ENCODE measurements at places on chromosomes 3 and 15.

DNA sequence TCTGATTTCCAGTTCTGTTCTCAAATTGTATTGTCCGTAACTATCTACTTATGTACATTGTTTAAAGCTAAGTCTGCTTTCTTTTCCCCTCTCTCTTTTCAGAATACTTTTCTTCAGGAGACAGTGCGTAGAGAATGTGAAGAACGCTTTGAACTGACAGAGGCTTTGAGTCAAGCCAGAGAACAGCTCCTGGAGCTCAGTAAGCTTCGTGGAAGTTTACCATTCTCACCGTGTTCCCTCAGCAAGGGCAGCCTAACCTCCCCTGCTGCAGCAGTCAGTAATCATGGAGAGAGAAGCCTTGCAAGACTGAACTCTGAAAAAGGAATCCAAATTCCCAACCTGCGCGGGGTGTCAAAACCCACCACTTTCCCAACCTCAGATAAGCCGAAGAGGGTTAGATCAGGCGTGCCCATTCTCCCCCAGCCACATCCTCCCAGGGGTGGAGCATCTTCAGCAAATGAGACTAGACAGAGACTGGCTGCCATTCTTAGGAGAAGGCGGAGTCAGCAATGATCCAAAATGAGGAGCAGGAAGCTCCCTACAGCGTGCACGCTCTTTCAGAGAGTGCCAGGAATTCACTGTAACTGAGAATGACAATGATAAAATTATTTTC lies 114.6 kb downstream of the CCNL1 start:
- no peak for DNase-seq

DNA sequence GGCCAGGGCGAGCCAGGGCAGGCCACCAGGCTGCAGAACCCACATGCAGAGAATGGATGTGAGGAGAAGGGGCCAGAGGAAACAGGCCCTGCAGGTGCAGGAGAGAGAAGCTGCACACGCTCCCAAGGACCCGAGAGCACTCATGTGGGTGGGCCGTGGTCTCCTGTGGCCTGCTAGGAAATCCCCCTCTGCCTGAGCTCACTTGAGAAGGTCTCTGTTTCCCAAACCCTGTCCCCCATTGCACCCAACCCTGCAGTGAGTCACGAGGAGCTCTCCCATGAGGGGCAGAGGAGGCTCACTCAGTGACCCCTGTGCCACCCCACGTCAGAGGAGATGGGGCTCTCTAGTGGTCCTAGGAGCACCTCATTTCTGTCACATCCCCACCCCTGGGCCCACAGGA lies 111.1 kb downstream of the KLF13 start:
- DNase-seq: no peak

- DNase-seq: no peak
These were observed 50.0 kb downstream of the CPA3 start for GRCh38 chr3:148914936-148915690.

GRCh38 chr3:53890726-53891475 lies 758 bp downstream of the SELENOK start:
- DNase-seq: peak; percentile 34

- DNase-seq: no peak
These were observed 389.9 kb upstream of the RGMA start for GRCh38 chr15:93478947-93479346.

- DNase-seq: no peak
These were observed 60.4 kb upstream of the PLXNA1 start for GRCh38 chr3:126922466-126922865.

DNA sequence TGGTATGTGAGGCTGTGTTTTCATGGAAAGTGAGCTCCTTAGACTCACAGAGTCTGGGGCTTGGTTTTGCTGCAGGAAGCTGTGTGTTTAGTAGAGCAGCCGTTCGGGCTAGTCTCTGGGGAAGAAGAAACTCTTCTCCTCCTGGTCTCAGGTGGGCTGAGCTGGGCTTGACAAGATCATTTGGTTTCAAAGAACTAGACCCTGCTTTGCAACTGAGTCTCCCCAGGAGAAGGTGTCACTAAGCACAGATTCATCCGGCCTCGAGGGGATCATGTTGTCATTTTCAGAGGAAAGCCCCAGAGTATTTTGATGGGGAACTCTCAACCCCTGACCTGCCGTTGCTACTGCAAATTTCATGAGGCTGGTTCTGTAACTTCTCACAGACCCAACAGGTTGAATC lies 188.5 kb downstream of the FAM43A start:
- no peak for DNase-seq

DNA sequence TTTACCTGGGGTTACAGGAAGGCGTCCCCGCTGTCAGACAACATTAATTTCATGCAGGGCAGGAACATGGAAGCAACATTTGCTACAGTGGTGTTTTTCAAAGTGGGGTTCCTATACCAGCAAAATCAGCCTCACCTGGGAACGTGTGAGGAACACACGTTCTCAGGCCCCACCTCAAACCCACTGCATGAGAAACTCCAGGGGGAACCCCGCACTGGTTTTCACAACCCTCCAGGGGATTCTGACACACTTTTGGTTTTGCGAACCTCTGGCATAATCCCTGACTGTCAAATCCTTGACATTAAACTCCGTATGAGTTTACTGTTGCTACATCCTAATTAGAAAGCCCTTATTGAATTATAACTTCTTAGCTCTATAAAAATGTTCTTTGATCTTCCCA lies 127.7 kb downstream of the LRRK1 start:
- DNase-seq: no peak

- peak; percentile 34 for DNase-seq
These were observed 62.7 kb upstream of the CD47 start for GRCh38 chr3:108153451-108153981.

DNA sequence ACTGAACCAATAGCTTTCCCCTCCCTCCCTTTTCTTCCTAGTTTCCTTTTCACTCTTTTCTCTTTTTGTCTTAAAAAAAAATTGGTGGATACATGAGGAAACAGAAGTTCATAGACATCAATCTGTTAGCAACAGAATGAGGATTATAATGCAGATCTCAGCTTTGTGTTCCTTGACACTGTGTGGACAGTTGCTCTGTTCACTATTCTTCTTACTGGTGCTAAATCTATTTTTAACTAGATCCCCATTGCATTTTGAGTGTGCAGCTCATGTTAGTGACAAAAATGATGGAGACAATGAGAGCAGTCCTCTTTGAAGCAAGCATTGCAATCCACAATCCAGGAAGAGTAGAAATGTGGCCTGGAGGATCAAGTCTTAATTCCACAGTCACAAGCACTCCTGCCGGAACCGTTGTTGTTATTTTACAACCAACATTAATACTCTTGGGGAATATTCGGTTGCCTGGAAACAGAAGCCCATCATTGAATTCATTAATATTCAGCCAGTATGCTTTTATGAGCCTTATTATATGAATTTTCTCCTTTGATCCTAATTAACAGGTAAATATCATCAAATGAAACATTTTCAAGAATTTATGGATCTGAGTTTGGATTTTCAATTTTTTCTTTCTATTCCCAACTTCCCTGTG lies 1016.8 kb downstream of the NTRK3 start:
- DNase-seq: no peak

GRCh38 chr3:38116471-38117162 lies 20.3 kb downstream of the ACAA1 start:
- no peak for DNase-seq

DNA sequence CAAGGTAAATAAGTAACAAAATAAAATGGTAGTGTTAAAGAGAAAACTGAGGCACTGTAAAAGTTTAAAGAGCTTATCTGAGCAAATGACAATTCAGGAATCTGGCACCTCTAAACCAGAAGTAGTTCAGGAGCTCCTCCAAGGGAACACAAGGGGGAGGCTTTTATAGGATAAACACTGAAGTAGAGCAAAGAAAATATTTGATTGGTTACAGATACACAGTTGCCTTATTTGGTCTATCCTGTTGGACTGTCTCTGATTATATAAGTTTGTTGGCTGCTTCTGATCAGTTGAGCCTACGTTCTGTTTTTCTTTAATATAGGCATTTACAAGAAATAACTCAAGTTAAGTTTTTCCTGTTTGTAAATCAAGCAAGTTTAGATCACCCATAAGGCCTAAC lies 146.9 kb downstream of the ERC2 start:
- DNase-seq: no peak

- no peak for DNase-seq
These were observed 88.0 kb downstream of the GABRG3 start for GRCh38 chr15:27058939-27059338.

DNA sequence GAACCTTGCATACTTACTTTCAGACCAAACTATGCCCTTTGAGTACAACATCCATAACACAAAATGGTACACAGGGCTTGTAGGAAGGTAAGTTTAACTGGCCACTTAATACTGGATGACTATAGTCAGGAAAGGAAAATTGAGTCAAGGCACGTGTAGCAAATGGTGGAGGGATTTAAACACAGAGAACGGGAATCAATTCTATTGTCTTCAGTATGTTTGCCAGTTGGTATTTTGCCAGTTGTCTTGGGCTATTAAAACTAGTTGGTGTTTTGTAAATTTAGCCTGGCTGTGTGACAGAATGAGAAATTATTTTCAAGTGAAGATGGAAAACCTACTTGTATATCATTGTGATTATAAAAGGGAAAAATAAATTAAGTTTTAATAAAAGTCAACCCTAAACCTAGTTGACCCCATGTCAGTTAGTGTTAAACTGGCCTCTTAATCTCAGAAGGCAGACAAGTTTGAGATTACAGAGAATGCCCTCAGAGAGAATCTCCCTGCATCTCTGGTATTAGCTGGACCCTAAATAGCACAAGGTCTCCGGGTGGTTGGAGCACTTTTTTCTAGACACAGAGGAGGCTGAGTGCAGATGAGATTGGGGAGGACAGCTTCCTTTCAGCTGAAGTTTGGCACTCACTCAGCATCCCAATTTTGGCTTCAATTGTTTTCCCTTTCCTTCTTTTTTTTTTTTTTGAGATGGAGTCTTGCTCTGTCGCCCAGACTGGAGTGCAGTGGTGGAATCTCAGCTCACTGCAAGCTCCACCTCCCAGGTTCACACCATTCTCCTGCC lies 91.2 kb downstream of the MB21D2 start:
- DNase-seq: no peak

DNA sequence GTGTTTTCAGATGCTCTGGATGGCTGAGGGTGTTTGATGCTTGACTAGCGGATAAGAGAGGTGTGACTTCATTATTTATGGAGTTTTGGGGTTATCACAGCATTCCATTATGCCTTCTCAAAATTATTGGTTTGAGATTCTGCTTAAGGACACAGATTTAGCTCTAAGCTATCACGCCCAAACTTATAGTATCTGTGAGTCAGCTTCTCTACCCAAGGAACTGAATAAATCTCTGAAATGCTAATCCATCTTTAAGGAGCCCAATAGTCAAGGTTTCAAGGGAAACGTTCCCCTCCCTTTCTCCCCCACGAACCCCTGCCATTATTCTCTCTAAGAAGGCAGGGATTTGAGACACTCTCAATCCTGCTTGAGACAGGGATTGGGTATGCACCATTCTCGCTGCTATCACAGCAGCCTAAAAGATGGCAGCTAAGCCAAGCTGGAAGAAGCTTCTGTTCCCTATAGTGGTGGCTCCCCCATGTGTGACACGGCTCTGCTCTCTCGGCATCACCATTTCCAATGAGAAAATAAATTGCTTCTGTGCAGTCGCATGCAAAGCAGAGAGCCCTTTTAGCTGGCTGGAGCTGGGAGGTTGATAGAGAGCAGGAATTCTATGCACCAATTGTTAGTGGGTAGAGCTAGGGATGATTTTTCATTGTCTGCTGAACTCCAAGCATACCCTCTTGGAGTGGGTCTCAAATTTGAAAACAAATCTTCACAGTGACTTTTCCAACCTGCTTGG lies 151.1 kb downstream of the IL20RB start:
- DNase-seq: no peak

- DNase-seq: no peak
These were observed 16.0 kb downstream of the TMEM44 start for GRCh38 chr3:194617143-194617671.

DNA sequence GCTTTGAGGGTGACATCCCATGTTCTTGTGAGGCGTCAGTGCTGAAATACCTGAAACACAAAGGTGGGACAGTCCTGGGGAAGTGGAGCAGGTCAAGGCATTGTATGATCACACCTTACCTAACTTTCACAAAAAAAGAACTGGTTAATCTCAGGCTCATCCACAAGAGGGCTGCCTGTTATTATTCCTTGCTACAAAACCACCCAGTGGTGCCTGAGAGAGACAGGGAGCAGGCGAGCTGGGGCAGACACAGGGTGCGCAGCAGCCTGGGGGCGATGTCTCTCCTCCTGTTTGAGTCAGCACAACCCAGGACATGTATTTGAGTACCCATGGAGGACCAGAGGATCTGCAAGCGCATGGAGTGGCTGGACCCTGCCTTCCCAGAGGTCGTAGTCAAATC lies 316.8 kb upstream of the ATP10A start:
- DNase-seq: no peak

GRCh38 chr3:134857776-134858362 lies 62.8 kb downstream of the EPHB1 start:
- no peak for DNase-seq

DNA sequence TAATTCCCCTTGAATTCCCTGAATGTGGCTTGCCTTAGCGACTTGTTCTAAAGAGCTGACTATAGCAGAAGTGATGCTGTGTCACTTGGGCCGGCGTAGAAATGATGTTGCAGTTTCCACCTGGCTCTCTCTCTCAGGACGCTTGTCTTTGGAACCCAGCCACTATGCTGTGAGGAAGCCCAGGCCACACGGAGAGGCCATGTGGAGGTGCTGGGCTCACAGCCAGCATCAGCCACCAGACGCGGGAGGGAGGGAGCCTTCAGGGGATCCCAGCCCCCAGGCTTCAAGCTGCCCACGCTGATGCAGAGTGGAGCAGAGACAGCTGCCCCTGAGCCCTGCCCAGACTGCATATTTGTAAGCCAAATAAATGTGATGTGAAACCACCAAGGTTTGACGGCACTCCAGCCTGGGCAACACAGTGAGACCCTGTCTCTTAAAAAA lies 18.6 kb downstream of the RNU5B-1 start:
- DNase-seq: no peak

DNA sequence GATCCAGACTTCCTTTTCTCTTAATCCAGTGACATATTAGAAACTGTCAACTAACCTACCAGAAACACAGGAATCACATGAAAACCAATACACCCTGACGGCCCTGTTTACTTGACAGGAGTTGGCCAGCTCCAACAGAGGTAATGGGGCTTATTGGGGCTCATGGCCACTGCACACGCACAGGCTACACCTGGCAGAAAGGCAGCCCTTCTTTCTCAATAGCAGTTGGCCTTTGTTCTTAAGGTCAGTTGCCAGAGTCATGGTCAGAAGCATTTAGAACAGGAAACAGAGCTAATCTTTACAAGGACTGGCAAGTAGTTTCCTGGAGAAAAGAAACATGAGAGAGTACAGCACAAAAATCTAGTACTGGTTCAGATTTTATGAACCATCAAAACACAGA lies 181.8 kb downstream of the MAGI1 start:
- no peak for DNase-seq

DNA sequence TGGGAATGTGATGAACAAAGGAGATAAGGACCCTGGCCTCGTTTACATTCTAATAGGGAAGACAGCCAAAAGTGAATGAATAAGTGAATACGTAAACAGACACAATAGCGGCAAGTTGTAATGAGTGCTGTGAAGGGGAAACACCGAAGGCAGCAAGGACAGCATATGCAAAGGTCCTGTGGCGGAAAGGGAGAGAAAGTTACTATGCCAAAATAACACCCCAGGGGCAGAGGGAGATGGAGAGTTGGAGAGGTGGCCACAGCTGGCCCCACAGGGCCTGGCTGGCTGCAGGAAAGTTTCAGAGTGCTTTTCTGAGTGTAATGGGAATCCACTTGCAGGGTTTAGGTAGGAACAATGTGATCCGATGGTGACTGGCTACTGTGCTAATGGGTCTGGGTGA lies 91.9 kb downstream of the SLCO3A1 start:
- no peak for DNase-seq
